ENCODE measurements at places on chromosomes 1 and 21.

DNA sequence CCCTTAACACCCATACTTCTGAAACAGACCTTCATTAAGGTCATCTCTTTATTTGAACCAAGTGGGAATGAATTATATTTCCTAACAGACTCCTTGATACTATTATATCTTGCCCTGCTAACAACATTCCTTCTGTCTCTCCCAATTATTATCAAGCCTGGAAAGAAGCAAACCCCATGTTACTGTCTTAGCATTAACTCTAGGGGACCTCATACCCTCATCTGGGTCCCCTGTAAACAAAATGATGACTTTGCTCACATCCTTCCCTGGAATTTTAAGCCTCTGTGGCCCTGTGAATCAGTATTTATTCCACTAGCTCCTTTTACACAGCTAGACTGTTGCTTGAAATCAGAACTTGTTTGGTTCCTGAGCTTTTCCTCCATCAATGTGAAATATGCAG lies 38.3 kb upstream of the BCL10 start:
- DNase-seq = peak; percentile 57

- DNase-seq = peak; percentile 57
Observed at GRCh38 chr1:209823143-209824041, 4.4 kb upstream of the UTP25 start.

GRCh38 chr1:54409156-54410142 lies 3.3 kb upstream of the SSBP3 start:
- no peak for DNase-seq

DNA sequence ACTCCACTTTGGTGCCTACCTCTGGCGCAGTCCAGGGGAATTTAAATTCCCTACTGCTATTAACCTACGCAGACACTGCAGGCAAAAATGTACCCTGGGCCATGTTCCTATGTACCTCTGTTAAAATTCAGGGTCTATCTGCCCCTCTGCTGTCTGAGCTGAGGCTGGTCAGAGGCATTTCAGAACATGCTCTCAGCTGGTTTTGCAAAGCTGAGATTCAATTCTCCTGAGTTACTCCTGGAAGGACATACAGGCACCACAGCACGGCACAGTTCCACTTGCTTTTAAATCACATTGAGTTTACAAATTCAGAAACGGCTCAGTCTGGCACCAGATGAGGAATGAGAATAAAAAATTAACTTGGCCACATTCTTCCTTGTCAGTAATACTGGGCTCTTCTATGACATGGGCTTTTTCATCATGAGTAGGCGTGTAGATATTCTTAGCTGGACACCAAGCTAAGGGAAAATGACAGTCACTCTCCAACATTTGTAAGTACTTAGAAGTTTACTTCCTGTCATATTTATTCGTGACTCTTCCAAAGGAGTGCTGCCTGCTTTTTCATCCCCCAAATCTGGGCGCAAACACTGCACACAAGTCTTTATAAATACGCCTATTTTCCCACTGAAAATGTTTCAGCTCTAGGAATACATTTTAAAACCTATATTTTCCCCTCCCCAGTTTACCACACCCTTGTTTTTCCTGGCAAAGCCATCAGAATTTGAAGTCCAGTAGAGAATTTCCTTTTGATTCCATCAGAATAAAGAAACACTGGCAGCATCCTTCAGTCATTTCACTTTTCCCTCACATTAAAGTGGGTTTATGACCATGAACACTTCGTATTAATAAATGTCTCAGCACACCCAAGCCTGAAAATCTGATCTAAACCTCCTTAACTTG lies 1.9 kb downstream of the C1orf198 start:
- no peak for DNase-seq
